ENCODE measurements at places on chromosomes 12 and 14.

- DNase-seq: peak; percentile 88
These were observed 15.7 kb downstream of the TBX3 start for GRCh38 chr12:114668151-114668885.

GRCh38 chr14:34018125-34018524 lies 67.3 kb upstream of the EGLN3 start:
- DNase-seq: no peak

DNA sequence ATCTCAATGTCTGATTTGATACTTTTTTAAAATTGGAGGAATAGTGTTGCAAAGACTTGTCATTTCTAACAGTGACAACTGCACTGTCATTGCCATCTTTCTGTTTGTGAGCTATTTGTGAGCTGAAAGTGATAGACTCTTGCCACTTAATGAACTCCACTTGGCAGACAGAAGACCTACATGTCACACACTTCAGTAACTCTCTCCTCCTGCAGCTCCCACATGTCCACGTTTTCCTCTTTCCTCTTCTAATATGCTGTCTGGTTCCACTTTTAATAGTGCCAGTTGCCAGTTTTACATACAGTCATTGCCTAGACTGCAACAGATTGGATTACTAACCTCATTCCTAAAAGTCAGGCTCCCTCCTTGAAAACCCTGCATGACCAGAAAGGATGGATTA lies 121.5 kb downstream of the CAPZA3 start:
- no peak for DNase-seq

- no peak for DNase-seq
These were observed 24.3 kb downstream of the BCL2L14 start for GRCh38 chr12:12095021-12095420.

DNA sequence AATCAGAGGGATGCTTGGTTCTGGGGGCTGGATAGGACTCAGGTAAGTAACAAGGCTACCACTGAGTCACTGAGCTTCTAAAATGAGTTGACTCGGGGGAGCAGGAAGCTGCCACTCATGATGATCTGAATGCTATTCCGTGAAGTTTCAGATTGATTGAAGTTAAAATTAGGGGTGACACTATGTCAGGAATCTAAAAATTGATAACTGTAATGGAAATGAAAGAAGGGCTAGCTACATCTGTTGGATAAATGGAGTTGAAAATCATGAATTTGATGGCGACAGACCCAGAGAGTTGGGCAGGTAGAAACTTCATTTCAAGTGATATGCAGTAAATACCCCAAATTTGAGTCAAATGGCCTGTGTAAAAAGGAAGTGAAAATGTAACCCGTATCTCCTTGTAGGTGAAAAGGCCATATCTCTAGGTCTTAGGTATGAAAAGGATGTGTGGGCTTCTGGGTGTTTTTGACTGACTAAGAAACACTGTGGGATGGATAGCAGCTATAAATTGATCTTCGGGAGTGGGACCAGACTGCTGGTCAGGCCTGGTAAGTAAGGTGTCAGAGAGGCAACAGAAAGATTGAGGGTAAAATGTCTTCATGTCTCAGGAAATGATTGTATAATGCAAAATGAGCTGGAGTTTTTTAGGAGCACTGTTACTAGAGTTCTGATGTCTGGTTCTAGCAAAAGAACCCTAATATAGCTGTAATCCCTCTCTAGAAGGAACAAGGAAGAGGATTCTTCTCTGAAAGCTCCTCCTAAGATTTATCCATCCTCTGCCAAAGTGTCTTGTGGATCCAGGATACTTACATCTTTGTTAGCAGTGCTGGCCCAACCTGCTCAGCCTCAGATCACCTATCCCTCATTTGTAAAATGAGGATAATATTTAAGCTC lies 57.3 kb downstream of the DAD1 start:
- DNase-seq: no peak

DNA sequence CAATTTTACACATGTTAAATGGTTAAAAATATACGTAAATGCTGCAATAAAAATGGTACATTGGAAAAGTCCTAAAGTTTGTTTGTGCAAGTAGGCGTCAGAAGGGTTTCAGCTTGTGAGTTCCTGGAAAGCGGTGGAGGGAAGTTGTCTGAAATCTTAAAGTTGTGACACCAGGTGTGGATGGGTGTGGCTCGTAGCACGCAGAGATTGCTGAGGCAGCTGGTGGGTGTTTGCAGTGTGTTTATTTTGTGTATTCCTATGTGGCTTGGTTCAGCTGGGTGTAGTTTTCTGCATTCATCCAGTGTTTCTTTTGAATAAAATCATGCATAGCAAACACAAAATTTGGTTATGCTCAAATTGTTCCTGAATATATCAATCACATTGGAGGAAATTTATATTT lies 136.8 kb upstream of the TBX3 start:
- DNase-seq: no peak

DNA sequence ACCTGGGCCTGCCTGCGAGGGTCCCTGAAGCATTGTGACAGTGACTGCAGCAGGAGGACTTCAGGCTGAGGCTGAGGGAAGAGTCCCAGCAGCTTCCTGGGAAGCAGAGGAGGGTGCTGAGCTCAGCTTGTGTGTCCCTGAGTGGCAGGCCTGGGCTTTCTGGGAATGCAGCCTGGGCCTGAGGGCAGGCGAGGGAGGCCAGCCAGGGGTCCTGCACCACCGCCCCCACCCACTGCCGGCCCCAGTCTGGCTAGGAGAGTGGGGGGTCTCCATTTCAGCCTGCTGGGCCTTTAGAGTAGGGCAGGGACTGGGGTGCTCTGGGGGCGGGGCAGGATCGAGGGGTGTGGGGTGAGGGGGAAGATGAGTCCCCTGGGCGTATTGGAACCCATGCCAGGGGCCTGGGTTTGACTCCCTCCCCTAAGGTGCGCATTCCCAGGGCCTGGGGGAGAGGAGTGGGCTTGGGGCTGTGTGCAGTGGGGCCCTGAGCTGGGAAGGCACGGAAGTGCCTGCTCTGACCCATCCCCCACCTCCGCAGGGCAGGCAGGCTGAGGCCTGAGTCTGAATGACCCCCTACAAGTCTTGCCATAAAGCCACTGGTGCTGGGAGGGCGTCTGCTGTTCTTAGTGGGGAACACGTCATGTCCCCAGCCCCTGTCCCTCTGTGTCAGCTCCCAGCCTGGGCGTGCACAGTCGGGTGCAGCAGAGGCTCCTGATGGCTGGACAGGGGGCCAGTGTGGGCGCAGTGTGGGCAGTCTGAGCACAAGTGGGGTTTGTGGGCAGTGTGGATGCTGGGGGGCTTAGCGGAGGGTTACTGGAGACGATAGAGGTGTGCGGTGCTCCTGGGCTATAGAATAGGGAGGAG lies 46.4 kb downstream of the KRT80 start:
- no peak for DNase-seq

- DNase-seq: no peak
These were observed 202.8 kb downstream of the TTC7B start for GRCh38 chr14:90613453-90613852.

DNA sequence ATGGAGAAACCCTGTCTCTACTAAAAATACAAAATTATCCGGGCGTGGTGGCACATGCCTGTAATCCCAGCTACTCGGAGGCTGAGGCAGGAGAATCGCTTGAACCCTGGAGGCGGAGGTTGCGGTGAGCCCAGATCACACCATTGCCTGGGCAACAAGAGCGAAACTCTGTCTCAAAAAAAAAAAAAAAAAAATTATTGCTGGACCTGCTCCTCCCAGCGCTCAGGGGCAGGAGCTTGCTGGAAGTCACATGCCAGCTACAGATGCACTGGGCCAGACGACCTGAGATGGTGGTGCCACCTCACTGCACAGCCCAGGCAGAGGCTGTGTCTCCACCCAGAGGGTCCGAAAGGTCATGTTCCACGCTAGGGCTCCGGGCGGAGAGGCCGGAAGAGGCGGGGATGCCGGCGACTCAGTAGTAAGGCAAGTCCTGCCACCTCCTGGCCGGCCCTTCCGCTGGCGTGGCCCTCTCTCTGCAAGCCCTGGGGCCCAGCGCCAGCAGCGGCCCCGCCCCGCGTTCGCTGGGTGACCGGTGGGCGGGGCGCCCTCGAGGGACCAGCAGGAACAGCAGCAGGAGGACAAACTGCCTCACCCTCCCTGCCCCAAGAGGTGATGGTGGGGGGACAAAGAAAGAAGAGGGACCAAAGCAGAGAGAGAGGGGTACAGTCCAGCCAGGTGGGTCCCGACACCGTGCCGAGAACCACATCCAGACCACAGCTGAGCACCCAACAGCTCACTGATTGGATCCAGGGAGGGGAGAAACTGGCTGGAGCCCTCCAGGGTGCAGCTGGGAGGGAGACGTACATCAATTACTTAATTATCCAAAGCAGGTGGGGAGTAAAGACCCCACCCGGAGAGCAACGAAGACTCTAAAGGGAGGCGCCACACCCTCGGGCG lies 3.6 kb upstream of the RHOF start:
- peak; percentile 82 for DNase-seq

DNA sequence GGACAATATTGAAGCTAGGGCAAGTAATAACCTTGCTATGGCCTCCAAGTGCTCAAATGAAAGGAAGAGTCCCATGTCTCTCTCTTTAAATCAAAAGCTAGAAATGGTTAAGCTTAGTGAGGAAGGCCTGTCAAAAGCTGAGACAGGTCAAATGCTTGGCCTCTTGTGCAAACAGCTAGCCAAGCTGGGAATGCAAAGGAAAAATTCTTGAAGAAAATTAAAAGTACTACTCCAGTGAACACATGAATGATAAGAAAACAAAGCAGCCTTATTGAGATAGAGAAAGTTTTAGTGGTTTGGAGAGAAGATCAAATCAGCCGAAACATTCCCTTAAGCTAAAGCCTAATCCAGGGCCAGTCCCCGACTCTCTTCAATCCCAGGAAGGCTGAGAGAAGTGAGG lies 84.1 kb upstream of the PLEKHA5 start:
- no peak for DNase-seq

DNA sequence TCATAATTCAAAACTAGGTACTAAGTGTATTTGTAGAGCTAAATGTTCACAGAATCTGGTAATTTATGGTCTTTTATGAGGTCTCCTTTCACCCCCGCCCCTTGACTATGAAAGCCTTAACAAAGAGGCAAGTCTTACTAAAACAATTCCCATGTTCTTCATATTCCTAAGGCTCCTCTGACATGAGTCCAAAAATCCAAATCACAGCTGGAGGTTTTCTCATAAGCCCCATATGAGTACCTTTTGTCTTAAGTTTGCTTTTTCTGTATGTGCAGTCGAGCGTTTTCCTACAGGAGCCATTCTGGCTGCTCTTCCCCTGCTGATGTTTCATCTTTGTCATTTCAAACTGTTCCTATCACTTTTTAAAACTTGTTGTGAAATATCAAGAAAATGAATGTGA lies 55.2 kb downstream of the SIX1 start:
- DNase-seq: no peak

GRCh38 chr12:98256830-98257229 lies 258.6 kb upstream of the TMPO start:
- DNase-seq: no peak

DNA sequence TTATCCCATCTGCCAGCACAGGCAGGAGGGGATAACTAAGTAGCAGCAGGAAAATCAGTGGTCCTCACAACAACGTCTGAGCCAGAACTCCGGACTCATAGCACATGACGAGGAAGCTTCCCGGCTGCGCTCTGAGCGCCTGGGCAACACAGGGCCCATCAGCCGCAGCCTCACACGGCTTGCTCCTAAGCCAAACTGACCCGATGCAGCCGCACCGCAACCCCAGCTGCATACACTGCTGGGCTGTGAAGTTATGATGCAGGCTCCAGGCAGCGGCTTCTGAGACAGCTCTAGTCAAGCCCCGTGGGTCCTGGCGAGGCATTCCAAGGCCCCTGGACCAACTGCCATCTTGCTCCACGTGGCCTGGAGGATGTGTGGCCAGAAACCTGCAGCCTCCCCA lies 28.1 kb downstream of the ZFYVE21 start:
- no peak for DNase-seq

DNA sequence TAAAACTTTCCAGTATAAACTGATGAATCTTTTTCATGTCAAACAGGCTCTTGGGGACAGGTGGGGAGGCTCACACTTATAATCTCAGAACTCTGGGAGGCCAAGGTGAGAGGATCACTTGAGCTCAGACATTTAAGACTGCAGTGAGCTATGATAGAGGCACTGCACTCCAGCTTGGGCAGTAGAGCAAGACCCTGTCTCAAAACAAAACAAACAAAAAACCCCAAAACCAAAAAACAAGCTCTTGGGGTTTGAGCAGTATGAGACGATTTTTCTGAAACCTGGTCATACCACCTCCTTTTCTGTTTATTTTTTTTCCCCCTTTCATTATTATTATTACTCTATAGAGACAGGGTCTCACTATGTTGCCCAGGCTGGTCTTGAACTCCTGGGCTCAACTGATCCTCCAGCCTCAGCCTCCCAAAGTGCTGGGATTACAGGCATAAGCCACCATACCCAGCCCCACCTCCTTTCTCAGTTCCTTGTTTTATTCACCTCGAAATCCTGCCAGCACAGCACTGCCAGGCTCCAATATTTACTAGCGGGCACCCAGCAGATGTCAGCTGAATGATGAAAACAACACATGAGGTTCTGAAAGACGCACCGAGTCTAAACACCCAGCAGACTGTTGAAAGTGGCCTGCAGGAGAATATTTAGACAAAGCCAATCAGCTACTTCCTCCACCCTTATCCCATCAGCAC lies 19.5 kb upstream of the CDK17 start:
- no peak for DNase-seq

- no peak for DNase-seq
These were observed 136.0 kb downstream of the TTC8 start for GRCh38 chr14:88960496-88960895.

DNA sequence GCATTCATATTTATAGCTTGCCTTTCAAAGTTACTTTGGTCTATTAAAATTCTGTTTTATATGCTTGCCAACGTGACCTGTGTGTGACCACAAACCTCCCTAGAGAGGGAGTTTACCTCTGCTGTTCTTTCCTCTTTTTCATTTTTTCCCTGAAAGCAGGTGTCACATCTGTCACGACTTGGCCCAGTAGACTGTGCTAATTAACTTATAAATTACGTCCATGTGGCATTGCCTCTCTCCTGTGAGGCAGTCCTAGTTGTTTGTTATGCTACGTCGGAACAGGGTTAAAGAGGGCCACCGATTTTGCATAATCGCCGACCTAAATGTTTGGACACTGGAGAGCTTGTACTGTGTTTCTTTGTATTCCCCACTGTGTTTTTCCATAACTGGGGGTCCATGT lies 343.9 kb upstream of the FLRT2 start:
- DNase-seq: no peak

DNA sequence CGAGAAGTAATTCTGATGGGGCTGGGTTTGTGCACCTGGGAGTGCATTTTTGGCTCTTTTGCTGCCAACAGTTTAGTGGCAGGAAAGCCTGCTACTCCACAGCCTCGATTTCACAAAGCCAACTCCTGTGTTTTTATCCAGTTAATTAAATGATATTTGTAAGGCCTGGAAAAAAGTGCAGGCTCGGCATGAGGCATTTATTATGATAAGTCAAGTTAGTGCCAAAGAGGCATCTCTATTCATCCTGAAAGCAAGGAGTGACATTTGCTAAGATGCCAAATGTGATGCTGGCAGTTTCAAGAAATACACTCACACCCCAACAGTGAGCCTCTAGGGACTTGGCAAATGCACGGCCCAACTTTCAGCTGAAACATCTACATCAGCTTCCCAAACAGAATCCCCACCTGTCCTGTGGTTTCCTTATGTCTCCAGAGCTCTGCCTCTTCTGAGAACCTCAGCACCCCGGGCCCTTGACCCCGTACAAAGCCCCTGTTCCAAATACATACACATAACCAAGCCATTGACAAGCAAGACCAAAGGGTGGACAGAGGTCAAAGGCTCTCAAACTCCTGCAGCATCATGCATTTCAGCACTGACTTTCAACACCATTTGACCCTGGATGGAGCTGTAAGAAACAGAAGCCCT lies 955.1 kb upstream of the TMEM132C start:
- no peak for DNase-seq

Measured in right hindlimb (tissue), 1 donor.